GM06990 (cell line): ENCODE measurements at places on chromosomes 6 and 20.
A peak's percentile ranks its signal among the peaks of the same experiment; 100 is the strongest.

GRCh38 chr6:39453241-39453640 is 130.7 kb upstream of the KCNK16 start:
- no peak for DNase-seq

DNA sequence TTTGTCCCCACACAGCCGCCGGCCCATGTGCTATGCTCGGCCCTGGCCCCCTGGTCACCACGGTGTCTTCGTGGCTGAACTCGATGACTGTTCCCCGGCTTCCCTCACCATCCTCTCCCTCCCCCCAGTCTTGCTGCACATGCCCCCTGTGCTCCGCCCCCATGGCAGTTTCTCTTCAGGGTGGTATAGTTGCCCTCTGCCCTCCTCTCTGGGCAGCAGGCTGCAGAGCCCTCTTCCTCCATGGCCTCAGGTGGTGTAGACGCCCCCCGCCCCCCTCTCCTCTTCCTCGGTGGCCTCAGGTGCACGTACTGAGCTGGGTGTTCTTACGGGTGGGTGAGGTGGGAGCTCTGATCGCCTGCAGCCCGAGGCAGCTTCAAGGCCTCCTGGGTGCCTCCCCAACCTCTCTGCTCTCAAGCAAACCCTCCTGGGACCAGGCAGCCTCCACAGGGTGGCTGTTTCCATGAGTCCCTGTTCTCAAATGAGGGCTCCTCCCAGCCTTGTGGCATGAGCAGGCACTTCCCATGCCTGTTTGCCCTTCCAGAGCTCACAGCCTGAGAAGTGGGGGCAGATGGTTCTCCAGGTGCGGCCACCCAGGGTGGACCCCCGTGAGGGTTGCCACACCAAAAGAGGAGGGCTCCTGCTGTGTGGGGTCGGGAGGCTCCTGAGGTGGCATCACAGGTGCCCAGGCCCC is 24.8 kb downstream of the COL20A1 start:
- DNase-seq: no peak

- no peak for DNase-seq
Measured at GRCh38 chr20:1274485-1275311, 8.6 kb downstream of the SNPH start.

DNA sequence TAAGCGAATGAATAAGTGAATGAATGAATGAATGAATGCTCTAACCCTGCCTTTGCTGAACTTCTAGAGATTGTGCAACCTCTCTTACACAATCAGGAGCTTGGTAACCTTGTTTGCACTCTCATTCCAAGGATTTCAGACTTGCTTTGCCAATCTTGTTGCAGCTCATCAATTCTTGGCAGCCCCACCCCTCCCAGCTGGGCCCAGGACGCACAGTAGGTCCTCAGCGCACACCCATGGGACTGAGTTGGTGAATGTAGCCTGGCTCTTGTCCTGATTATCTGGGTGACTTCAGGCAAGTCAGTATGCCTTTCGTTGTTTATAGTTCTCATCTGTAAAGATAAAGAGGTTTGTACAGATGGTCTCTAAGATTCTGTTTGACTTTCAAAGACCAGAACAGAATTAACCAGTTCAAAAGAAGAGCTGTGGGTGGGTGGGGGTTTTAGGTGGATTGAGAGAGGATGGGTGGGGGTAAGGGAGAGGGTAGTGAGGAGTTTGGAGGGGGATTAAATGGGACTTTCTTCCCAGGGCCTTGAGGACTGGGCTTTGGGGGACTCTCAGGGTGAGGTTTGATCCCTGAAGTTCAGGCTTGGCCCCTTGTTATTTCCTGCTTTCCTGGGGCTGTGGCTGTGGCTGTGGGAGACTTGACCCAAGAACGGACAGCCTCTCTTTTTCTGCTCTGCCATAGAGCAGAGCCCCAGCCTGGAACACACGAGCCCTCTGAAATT is 33.2 kb downstream of the VEGFA start:
- DNase-seq: no peak

GRCh38 chr6:118649918-118650581 is 1.3 kb downstream of the CEP85L start:
- DNase-seq: no peak

DNA sequence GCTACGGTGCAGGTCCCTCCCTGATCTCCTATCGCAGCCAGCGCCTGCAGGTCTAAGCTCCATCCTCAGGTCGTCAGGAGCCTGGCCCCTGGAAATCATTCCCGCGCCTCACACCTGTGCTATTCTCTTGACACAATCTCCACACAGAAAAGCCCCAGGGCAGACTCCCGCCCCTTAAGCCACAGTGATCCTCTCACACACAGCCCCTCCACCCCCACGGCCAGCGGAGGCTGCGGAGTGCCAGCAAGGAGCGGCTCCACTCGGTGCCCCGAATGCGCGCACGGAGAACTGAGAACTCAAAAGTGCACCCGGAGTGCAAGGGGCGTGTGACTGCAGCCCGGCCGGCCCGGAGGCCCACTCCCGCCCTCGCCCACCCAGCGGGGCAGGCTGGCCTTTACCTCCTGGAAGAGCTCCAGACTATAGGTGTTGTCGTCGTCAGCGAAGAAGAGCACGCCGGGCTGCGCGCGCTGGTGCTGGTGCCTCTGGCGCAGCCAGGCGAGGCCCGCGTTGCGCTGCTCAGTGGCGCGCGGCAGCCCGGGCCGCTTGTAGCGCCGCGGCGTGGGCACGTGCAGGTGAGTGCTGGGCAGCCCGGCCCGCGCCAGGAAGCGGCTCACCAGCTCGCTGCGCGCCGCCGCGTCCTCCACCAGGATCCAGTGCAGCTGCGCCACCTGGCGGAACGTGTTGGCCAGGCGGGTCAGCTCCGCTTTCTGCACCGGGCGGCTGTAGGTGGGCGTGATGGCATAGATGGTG is 1.2 kb downstream of the B3GAT2 start:
- DNase-seq: peak; percentile 86

GRCh38 chr6:159788753-159789376 is 537 bp downstream of the TCP1 start:
- DNase-seq: peak; percentile 64

DNA sequence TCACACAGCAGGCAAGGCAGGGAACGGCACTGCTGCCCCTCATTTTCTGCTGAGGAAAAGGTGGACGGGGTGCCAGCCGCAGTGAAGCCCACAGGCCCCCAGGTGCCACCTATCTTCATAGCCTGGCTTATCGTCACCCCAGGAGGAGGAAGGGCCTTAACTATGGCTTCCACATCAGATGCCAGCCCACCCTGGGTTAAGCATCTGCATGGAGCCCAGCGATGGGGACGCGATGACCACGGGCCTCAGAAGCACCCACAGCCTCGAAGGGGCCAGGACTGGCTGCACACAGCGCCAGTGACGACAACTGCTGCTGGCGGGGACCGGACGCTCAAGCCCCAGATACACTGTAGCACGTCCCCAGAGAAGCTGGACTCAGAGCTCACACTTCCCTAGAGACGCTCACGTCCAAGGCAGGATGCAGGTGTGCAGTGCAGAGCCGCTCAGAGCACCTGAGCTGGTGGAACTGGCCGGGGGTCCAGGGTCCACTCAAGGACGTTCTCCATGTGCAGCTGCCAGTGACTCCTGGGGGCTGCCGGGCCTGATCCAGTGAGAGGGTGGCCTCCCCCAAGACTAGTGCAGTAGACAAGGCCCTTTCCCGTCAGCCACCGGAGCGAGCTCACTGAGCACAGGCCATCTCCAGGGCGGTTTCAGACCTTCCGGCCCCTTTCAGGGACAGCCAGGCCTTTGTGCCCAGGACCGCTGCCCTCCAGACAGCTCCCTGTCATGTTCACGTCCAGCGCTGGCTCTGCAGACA is 83.0 kb downstream of the YTHDF1 start:
- DNase-seq: no peak

GRCh38 chr6:13395272-13396237 is 67.2 kb upstream of the TBC1D7 start:
- no peak for DNase-seq

DNA sequence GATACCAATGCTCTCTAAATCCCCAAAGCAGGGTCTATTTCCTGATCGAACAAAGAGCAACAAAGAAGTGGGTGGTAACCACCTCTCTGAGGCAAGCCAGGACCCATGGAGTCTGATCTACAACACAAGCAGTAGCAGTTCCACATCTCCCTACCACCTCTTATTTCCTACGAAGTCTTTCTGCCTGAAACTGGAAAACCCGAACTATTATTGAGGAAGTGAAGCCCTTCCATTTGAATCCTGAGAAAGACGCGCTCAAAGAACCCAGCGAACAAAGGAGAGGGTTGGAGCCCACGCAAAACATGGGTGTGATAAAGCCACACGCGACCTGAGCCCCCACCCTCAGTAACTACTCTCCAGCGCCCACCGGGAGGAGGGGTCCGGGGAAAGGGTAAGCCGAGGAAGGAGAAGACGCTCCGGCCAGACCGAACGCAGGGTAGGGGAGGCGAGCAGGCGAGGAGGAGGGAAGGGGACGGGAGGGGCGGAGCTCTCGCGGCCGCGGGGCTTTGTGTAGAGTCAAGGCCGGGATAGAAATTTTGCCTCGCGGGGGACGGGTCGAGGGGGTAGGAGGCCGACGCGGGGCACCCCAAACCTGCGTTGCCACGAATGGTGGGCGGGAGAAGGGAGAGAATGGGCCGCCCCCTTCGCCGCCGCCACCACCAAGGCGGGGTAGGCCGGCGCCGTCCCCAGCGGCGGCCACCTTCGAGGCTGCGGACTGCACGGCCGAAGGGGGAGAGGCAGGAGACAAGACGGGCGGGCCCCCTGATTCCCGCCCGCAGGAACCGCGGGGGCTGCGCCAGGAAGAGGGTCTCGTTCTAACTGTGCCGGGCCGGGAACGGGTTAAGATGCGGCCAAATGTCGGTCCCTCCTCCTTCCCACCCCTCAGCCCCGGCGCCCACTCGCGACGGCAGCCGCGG is 802 bp downstream of the HDAC2 start:
- peak; percentile 78 for DNase-seq

DNA sequence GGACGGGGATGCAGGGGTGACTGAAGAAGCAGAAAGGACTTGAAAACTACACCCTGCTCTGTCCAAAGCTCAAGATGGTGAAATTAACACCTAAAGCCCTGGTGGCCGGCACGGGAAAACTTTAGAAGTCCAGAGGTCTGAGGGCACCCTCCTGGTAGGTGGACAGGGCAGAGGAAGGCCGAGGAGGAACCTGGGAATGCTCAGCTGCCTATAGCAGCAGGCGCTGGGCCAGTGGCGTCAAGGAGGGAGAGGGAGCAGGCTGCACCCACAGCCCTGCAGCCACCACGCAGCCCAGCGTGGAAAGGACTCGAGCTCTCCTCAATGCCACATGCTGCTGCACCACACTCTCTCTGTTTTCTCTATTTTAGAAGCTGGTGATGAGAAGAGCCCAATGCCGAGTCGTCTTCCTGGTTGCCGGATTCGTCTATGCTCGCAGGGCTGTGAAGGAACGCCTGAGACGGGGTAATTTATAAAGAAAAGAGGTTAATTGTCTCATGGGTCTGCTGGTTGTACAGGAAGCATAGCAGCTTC is 248.3 kb upstream of the AFDN start:
- DNase-seq: no peak

DNA sequence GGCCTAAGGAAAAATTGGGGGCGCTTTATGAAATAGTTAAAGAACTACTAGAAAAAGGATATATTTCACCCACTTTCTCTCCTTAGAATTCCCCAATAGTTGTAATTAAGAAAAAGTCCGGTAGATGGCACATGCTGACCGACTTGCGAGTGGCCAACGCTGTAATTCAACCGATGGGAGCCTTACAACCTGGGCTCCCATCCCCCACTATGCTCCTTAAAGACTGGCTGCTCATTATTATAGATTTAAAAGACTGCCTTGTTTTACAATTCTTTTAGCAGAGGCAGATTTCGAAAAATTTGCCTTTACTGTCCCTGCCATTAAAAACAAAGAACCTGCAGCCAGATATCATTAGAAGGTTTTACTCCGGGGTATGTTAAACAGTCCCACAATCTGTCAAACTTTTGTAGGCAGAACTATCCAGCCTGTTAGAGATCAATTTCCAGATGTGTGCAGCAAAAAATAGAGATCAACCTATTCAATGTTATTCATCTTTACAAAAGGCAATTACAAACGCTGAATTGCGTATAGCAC is 58.5 kb upstream of the PRSS16 start:
- DNase-seq: no peak

- DNase-seq: no peak
Measured at GRCh38 chr6:92495242-92495641, 924.1 kb downstream of the EPHA7 start.

GRCh38 chr20:13422637-13423036 is 201.6 kb downstream of the ISM1 start:
- DNase-seq: no peak

DNA sequence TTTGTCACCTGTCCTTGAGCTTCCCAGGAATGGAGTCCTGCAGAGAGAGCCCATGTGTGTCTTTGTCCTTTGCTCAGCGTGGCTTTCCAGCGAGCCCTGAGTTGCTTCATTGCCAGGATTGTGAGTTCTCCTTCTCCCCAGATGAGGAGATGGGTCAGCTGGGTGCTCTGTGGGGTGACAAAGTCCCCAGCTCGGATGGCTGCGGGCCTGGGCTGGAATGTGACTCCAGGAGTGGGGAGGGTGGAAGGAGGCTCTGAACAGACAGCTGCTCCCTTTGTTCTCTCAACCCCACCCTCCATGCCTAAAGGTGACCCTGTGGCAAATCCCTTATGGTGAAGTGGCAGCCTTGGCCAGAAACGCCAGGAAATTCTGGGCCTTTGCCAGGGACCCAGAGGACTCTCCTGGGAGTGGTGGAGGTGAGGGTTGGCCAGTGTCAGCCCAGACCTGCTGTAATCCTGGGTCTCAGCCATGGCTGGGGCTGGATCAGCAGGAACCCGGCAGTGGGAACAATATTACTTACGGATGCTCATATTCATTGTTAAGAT is 44.4 kb upstream of the CST5 start:
- DNase-seq: no peak

- DNase-seq: no peak
Measured at GRCh38 chr20:13677241-13677640, 38.5 kb upstream of the TASP1 start.

DNA sequence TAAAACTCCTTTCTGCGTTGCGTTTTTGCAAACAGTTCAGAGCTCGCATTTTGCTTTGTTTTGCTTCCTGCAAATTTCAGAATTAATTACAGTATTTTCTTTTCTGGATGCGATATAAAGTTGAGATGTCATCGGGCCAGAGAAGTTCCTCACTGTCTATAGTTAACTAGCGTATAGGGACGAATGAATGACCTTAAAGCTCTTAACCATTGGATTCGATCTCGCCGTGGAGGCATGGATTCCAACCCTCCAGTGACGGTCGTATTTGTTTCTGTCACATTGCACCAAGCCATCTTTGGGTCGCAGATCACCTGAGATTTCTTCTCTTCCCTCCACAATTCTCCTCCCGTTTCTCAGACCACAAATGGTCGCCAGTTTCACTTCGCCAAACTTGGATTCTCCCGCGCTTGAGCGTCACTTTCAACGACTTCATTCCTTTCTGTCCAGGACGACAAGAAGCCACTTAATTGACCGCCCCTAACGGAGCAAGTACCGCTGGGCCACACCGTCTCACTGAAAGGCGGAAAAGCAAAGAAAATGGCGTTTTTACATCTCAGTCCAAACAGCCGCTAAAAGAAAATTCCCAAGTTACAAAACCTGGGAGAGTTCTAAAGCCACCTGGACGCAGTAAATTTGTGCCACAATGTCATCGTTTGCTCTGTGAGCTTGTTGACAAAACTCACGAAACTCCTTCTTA is 85.3 kb upstream of the ZNF184 start:
- no peak for DNase-seq
